ENCODE measurements at places on chromosomes 11 and 22.
A peak's percentile ranks its signal among the peaks of the same experiment; 100 is the strongest.

DNA sequence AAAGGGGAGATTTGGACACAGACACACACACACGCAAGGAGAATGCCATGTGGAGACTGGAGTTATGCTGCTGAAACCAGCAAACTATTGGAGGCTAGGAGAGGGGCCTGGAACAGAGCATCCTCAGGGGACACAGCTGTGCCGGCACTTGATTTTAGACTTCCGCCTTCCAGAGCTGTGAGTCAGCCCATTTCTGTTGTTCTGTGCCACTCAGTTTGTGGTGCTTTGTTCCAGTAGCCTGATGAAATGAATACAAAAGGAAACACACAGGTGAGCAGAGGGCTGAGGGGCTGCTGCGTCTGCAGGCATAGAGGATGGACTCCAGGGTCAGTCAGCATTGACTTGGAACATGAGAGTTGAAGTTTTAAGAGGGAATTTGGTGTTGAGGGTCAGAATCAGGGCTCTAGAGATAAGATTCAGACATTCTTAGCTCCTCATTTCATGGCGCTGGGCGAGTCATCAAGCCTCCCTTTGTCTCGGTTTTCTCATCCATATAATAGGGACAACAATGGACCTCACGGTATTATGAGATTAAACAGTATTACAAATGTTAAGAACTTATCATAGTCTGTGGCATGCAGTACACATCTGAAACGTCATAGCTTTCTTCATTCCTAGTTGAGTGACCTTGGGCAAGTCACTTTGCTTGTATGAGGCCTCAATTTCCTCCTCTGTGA is 191.0 kb downstream of the MIAT start:
- no peak for DNase-seq

- no peak for DNase-seq
Observed at GRCh38 chr11:134040386-134041302, 28.2 kb upstream of the JAM3 start.

GRCh38 chr11:114163830-114164401 is 104.4 kb downstream of the ZBTB16 start:
- no peak for DNase-seq

- DNase-seq, result no peak
Observed at GRCh38 chr22:17985606-17986005, 38.8 kb downstream of the MICAL3 start.

DNA sequence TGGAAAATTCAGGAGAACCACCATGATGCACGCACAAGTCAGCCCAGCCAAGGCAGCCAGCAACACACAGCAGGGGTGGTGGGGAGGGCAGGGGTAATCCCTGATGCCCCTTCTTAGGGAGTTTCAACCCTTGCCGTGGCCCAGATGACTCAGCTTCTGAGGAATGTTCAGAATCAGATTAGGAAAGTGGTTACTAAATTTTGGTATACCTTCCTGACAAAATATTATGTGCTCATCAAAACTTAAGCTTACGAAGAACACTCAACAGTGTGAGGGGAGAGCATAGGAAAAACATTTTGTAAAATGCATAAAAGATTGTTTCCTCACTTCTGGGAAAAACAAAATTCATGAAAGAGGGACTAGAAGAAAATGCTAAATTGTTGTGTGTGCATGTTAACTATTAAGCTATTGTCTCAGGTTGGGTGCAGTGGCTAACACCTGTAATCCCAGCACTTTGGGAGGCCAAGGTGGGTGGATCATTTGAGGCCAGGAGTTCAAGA is 32.1 kb downstream of the SERPIND1 start:
- DNase-seq, result no peak

DNA sequence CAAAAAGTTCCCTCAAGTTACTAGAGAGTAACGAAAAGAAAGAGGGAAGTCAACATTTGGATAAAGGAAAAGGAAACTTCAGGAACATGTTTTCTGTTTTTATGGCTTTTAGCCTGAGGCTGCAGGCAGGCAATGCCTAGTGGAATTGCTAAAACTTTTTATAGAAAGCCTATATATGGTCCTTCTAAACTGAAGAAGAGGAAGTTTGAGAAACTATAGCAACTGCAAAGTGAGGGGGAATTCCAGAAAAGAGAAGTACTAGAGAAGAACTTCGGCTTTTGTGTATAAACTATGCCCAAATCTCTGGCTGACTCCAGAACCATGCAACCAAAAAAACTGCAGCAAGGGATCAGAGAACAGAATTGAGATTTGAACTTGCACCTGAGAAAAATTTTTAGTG is 74.3 kb upstream of the ARHGAP42 start:
- no peak for DNase-seq

DNA sequence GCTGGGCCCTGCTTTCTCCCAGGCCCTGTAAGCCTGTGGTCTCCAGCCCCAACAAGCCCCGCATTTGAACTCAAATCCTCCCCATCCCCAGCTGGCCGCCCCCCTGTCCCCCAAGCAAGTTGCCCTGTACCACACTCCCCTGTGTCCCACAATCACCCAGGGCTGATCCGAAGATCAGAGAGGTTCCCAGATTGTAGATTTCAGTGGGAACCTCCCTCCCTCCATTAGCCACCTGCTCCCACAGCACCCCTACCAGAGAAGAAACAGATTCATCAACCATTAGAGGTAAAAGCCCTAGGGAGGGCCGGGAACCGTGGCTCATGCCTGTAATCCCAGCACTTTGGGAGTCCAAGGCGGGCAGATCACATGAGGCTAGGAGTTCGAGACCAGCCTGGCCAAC is 107.5 kb downstream of the FEZ1 start:
- DNase-seq, result no peak

GRCh38 chr11:65118097-65118837 is 766 bp upstream of the ZNHIT2 start:
- no peak for DNase-seq

DNA sequence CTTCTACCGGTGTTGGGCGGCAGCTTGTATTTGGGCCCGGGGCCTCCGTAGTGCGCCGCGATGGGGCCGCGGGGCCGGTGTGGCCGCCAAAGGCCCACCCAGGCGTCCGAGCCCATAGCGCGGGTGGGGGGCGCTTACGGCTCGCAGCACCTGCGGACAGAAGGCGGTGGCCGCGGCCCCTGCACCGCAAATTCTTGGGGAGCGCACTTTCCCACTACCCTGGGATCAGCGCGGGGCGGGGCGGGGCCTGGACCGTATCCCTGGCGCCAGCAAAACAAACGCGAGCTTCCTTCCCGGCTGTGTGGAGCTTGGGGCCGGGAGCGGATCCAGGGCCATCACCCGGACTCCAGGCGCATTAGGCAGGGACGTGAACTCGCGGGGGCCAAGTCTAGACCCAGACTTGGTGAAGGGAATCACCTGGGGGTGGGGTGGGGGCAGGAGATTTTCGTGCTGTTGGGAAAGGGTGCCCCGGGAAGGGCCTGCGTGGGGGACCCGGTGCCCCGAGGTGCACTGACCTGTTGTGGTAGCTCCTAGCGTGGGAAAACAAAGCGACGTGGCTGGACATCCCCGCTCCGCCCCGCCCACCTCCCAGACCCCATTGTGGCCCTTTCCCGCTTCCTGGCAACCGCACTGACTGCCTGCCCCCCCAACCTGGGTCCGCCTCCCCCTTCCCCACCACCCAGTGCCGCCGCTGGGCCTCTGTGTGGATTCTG is 2.3 kb upstream of the TYMP start:
- DNase-seq, result peak; percentile 90

DNA sequence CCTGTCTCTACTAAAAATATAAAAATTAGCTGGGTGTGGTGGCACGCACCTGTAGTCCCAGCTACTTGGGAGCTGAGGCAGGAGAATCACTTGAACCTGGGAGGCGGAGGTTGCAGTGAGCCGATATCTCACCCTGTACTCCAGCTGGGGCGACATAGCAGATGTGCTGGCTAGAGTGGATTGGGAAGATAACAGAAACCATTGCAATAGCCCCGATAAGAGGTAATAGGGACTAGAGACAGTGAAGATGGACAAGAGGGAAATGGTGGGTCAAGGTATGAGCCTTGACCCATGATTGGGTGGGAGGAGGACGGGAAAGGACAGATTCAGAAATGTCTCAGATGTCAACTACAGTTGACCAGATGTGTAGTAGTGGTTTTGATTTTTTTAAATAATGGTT is 6.1 kb downstream of the SWAP70 start:
- no peak for DNase-seq

- DNase-seq, result peak; percentile 21
Observed at GRCh38 chr22:38469306-38469781, 1.4 kb downstream of the KDELR3 start.

GRCh38 chr22:37164505-37164887 is 14.8 kb upstream of the IL2RB start:
- no peak for DNase-seq

DNA sequence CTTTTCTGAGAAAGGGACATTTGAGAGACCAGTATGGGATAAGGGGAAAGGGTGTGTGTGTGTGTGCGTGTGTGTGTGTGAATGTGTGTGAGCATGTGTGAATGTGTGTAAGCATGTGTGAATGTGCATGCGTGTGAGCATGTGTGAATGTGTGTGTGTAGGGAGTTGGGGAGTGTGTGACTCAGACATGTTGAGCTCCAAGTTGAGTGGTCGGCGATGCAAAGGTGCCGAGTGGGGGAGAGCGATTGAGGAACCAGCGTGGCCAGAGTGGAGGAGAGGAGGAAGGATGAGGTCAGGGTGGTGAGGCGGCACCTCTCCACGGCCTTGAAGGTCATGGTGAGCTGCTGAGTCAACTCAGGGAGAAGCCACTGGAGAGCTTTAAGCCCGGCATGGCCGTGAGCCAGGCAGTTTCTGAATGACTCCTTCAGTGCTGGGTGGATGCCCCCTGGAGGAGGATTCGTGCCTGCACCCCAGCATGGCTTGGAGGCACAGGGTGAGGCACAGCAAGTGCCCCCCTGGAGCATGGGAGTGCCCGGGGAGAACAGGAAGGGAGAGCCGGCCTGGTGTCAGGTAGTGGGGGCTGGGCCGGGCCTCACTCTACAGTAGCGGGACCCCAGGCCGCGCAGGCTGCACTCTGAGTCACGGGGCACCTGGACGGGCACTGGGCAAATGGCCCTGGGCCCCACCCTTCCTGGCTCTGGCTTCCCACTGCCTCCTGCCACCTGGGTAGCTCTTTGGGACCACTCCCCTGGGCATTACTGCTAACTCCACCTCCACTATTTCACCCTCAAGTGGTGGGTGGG is 8.2 kb upstream of the CCDC88B start:
- peak; percentile 94 for DNase-seq

DNA sequence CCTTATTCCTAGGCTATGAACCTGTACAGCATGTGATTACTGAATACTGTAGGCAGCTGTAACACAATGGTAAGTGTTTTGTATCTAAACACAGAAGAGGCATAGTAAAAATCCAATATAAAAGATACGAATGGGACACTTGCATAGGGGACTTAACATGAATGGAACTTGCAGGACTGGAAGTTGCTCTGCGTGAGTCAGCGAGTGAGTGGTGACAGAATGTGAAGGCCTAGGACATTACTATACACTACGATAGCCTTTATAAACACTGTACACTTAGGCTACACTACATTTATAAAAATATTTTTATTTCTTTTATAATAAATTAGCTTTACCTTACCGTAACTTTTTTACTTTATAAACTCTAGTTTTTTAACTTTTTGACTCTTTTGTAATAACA is 81.1 kb downstream of the PGR start:
- DNase-seq, result no peak

DNA sequence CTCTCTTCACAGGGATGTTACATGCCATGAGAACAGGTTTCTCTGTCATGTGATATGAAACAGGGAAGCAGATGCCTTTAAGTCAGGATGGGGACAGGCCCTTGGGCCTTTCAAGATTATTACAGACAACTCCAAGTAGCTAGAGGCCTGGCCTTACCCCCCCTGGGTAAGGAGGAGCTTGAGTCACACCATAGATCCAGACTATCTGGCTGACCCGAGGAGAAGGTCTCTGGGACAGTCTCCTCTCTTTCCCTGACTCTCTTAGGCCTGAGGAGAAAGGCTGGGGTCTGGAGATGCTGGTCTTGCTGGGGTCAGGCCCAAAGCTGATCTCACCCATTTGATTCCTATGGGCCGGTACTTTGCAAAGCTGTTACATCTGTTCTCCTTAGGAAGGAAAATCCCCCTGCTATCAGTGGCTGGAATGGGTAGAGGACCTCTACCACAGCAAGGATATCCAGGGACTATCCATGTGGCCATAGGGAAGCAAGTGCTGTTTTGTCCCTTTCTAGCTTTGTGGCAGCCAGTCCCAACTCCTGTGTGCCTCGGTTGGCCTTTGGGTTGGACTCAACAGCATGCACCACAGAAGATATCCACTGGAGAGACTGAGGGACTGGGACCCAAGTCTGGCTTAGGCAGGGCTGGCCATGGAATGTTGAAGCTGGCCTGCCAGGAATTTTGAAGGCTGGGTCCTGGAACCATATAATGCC is 25.2 kb downstream of the RELT start:
- no peak for DNase-seq

GRCh38 chr22:45631140-45631840 is 40.3 kb upstream of the ATXN10 start:
- DNase-seq, result no peak

- no peak for DNase-seq
Observed at GRCh38 chr11:110525883-110526282, 96.1 kb downstream of the FDX1 start.

DNA sequence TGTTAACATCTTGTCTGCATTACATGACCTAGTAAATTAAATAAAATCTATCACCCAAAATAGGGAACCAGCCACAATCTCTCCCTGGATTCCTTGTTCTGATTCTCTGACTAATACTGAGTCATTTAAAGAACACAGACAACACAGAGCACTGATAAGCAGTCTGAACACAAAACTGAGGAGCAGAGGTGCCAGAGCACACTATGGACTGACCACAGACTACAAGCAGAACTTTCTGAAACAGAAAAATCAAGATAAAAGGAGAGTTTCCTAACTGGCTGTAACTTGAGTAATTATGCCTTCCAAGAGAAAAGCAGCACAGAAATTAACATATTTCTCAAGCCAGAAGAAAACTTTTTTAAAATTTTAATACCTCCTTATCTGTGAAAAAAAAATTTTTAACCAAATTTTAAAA is 128.8 kb downstream of the SGSM3 start:
- no peak for DNase-seq

- DNase-seq, result no peak
Observed at GRCh38 chr22:49756676-49757075, 71.0 kb downstream of the BRD1 start.

GRCh38 chr11:71236836-71237475 is 15.4 kb downstream of the SHANK2 start:
- no peak for DNase-seq

- DNase-seq, result no peak
Observed at GRCh38 chr11:42545954-42546353, 765.8 kb upstream of the API5 start.

DNA sequence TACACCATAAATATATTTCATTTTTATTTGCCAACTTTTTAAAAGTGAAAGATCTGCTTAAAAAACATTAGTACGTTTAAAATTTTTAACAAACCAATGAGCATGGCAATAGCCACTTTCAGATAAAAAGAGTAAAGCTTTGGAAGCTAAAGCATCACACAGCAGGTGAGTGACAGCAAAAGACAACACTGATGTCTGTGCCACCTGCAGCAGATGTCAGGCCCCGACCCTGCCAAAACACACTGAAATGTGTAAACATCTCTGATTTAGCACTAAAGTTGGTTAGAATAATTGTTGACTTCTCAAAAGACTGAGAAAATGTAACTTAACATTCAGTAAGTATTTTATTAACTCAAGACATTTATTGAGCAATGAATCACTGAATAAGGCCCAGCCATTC is 232.9 kb downstream of the DLG2 start:
- no peak for DNase-seq
